ENCODE measurements at places on chromosomes 11 and 22.

DNA sequence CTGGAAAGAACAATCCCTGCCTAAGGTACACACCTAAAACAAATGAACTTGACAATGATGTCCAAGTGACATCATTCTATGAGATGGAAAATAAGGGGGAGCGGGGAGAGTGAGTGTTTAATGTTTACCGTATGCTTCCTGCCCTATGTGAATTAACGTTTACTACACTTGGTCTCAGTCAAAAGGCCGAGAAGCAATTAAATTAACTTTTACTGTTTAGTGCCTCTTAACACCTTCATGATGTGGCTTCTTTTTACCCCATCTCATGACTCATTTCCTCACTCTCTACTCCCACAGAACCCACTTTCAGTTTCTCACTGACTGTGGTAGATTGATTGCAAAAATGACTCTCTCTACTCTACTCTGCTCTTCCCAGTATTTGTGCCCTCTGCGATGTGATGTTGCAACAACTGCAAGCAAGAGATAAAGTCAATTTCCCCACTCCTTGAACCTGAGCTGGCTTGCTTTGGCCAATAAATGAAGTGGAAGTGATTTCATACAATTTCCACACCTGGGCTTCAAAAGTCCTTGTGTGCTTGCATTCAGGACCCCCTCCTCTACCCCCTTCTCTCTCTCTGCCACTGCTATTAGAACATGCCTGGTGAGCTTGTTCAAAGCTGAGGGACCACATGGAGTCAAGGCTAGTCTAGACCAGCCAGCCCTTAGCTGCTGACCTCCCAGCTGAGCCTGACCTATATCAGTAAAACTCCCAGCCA is 11.6 kb upstream of the ALKBH3 start:
- DNase-seq: peak; percentile 92

DNA sequence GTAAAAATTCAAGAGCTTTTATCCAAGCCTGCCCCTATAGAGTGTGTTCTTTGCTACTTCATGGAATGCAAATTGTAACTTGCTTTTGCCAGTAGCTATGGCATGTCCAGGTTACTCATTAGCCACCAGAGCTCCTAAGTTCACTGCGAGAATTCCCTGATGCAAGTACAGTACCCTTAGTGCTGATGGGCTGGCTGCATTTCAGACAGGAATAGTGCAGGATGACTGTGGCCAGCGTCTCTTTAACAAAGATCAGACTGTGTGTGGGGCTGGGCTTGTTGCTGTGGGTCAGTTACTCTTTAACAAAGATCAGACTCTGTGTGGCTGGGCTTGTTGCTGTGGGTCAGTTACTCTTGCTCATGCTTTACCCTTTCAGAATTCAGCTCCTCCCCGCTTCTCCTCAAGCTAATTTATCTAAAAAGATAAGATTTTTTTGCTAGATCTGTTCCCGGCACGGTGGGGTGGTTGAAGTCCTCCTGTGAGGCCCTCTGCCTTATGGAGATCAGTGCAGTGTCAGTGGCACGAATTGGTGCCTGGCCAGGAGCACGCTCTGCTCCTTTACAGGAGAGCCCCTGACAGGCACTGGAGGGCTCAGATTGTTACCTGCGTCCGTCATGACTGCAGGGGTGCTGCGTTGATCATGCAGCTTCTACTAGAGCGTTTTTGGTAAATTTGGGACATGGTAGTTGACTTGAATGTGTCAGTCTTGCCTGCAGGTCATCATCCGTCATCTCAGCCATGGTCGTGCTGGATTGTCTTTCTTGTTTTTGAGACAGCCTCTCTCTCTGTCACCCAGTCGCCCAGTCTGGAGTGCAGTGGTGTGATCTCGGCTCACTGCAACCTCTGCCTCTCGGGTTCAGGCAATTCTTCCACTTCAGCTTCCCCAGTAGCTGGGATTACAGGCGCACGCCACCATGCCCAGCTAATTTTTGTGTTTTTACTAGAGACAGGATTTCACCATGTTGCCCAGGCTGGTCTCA is 27.0 kb downstream of the AP2A2 start:
- peak; percentile 25 for DNase-seq

DNA sequence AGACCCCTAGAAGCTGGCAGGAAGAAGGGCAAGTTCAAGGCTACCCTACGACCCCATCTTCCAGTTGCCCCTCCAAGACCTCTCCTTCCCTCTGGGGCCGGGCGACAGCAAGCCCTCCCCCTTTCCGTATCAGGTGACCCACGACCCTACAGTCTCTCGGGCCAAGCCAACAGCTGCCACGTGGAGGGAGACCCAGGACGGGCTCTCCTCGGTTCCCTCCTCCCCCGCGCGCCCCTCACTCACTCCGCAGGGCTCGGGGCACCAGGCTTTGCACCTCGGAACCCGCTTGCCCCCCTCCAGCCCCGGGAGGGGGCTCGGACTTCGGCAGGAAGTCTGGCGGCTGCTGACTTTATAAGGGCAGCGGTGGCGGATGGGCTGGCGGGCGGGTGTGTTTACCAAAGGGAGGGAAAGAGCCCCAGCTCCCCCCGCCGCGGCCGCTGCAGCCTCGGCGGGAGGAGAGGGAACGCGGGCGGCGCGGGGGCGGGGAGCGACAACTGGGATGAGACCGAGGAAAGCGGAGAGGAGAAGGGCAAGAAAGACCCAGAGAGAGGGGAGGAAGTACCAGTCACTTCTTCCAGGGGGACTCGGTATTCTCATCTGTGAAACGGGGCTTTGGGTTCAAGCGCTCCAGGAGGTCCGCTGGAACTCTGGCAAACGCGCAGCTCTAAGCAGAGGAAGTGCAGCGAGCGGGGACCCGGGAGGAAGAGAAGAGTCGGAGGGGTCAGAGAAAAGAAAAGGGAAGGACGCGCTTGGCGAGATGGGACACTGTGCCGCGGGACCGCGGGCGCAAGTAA is 767 bp downstream of the SLC43A1 start:
- DNase-seq: peak; percentile 92

- no peak for DNase-seq
These were observed 906.9 kb upstream of the RAG2 start for GRCh38 chr11:37504921-37505320.

DNA sequence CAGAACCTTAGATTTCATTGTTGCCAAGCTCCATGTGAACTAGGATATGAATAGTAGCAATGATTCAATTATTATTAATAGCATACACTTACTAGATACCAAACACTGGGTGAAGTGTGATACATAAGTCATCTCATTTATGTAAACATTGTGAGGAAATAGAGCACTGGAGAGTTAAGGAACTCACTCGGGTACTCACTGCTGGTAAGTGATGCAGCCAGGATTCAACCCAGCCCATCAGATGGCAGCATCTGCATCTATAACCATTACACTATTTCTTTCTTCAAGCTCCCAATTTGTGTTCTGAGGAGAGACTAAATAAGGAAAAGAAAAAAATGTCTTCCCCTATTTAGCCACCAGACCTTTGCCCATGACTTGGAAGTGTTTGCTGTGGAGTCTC is 10.2 kb upstream of the ALG8 start:
- DNase-seq: peak; percentile 81

GRCh38 chr22:20037419-20037818 is 16.5 kb downstream of the TANGO2 start:
- DNase-seq: peak; percentile 62

DNA sequence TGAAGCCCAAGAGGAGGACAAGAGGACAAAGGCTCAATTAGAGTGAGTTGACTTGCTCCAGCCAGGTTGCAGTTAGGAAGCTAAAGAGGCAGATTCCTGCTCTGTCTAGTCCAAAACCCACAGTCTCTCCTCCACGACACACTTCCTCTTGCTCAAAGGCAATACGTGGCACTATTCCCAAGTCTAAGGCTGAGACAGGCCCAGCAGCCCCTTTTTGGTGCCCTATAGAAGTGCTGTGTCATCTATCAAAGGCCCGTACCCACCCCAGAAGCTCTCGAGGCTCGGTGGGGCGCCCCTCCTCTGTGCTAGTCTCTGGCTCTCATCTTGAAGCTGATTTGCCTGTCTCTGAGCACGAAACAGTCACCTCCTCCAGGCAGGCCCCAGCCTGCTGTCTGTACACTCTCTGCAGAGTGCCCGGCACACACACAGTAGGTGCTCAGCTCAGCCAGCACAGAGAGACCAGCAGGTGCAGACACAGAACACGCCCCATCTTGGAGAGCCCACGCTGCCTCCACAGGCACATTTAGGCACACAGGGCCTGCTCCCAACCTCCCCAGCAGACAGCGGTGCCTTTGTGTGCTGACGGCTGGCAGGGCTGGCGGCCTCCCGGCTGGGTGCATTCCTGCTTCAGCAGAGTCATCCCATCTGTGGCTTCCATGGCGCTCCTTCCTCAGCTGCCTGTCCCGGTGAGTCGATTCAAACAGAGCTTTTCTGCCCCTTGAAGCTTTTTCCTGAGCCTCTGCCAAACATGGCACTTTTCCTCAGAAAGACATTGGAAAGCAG is 52.8 kb downstream of the MYH9 start:
- DNase-seq: peak; percentile 90

DNA sequence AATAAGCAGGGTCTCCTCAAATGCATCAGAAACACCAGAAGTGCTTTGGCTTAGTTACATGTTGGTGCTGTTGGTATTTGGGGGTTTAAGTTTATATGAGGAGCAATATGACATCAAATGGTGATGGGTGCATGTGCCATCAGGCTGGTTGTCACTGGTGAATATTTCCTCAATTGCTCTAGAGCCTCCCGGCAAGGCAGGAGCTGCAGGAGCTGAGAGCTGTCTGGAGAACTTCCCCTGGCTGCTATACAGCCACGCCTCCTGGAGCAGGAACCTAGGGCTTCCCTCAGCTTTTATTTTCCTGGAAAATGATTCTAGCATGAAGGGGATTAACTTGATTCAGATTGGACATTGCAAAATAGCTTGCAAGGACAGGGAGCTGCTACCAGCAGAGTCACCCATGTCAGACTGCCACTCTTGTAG is 15.8 kb downstream of the IGLL5 start:
- DNase-seq: peak; percentile 53

DNA sequence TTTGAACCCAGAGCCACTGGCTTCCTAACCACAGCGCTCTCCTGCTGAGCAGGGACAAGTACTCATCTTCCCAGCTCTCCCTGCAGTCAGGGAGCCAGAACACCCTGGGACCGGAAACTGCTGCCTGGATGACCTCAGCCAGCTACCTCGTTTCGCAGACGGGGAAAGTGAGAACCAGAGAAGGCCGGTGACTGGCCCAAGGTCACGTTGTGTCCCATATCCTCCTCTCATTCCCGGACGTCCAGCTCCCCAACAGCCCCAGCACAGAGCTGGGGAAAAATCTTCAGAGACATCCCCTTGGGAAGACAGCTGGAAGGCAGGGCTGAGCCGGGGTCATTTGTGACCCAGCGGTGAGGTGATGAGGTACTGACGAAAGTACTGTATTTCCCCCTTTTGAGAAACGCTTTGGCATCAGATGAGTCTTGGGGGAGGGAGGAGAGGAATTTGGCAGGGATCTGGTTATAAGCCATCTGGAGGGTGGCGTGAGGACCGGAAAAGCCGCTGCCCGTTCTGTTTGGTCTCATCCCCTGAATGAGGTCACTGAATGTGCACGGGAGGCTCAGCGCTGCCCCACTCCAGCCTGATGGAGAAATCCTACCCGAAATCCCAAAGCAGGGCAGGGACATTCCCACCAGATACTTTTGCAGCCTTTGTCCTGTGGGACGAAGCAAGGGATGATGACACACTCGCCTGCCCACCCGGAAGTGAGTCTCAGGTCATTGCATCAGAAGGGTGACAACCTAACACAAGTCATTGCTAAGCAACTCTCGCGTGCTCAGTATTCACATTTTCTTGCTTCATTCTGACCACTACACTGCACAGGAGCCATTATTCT is 41.1 kb downstream of the LIF start:
- peak; percentile 94 for DNase-seq

- DNase-seq: peak; percentile 8
These were observed 221.7 kb downstream of the SNX19 start for GRCh38 chr11:130694488-130695045.

GRCh38 chr11:43994196-43994595 is 51.8 kb downstream of the C11orf96 start:
- no peak for DNase-seq

DNA sequence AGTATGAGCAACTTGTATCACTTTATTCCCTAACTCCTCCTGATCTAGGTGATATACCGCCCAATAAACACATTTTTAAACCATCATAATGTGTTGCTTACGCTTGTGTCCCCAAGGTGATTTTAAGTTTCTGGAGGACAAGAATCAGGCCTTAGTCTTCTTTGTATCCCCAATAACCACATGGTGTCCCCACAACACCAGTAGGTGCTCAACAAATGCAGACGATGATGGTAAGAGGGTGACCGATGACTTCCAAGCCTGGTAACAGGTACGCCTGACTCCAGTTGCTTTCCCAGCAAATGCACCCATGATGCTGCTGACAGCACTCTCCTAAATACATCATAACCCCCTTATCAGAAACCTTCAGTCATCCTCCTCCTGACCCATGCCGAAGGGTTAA is 64.2 kb downstream of the EFCAB6 start:
- no peak for DNase-seq

DNA sequence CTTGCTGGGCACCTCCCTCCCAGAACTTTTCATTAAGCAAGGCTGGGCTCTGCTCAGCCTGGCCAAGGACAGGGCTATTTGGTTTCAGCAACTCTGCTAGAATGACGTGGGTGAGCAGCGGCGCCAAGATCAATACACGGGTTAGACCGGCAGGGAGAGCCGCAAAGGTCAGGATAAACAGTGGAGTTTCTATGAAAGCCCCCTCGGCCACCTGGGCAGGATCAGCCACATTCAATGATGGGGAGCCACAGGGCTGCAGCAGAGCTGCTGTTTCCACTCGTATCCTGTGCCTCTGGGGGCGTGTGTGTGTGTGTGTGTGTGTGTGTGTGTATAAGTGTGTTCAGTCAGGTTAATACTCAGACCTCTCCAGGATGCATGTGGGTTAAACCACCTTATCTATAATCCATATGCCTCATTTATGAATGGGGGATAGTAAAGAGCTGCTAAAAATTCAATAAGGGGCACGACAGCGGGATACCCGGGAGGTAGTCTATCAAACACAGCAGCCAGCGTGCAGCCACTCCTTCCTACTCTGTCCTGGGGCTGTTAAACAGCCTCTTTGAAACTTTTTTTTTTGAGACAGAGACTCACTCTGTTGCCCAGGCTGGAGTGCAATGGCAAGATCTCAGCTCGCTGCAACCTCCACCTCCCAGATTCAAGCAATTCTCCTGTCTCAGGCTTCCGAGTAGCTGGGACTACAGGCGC is 34.8 kb downstream of the MYH9 start:
- peak; percentile 88 for DNase-seq

DNA sequence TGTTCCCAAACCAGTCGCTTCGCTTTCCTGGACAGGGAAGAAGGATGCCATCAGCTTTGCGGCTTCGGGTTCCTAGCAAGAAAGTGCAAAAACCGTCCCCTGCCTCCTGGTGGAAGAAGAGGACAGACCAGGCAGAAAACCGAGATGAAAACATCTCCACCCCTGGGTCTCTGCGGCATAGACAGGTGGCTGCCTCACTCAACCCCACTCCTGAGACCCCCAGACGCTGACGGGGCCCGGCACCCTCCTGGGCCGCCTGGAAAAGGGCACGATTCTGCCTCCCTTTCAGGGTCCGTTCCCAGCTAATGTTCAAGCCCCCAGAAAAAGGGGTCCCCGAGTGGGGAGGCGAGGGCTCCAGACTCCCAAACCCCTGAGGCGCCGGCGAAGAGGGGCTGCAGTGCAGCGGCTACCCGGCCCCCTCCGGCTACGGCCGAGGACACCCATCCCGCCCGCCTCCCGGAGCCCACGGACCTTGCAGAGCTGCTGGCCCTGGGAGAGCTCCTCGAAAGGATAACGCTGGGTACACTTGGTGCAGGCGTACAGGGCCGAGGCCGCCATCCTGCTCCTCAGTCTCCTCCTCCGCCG is 569 bp downstream of the FAM76B start:
- peak; percentile 95 for DNase-seq

GRCh38 chr11:2849994-2850770 is 35.4 kb downstream of the CDKN1C start:
- DNase-seq: no peak

GRCh38 chr11:93783765-93784144 is 327 bp upstream of the MED17 start:
- DNase-seq: no peak
